Lower lobe of right lung (tissue), 2 donors: ENCODE measurements at places on chromosomes 2 and 18.

- H3K36me3 ChIP-seq = no peaks in the 10 kb centered on the region
- DNase-seq = no peak
- H3K4me1 ChIP-seq = no peaks in the 10 kb centered on the region
Measured at GRCh38 chr2:8222979-8223694, 458.7 kb upstream of the ID2 start.

DNA sequence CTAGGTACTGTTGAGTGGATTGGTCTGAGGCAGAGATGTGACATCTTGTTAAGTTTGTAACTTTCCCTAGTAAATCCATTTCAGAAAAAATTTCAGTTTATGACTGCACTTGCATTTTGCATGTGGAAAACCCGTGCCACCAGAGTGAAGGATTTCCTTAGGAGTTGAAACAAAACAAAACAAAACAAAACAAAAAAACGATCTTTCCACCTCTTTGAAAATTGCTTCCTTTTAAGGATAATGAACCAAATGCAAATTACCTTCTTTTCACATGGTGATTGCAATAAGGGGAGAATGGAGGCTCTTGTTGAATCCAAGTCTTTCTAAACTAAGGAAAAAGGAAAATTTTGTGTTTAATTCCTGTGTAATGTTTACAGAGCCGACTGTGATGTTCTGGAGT is 43.2 kb downstream of the PHLPP1 start:
- DNase-seq = no peak
- no peak overlapping the region for H3K27ac ChIP-seq
- H3K27me3 ChIP-seq = no peaks in the 10 kb centered on the region
- peaks cover 4% of the 10 kb centered on the region for H3K4me1 ChIP-seq
- no peak overlapping the region for H3K4me3 ChIP-seq

DNA sequence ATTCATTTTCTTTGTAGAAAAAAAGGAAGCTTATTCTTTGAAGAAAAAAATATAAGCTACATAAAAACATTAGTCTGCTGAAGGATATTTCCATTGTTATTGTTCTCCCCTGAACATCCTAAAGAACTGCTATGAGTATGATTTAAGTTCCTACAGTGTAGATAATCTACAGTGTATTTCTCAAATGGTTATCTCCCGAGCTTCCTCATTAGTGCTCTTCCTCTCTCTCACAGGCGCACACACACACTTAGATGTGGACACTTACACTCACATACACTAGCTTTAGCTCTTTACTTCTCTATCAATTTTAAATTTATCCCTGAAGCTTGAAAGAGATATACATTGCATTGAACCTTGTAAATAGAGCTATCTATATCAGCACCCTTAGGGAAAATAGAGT is 681.0 kb downstream of the KCNJ3 start:
- no peaks in the 10 kb centered on the region for H3K27me3 ChIP-seq
- no peak overlapping the region for H3K4me3 ChIP-seq
- no peaks in the 10 kb centered on the region for H3K4me1 ChIP-seq
- DNase-seq = no peak
- H3K36me3 ChIP-seq = no peaks in the 10 kb centered on the region
- no peak overlapping the region for H3K27ac ChIP-seq

GRCh38 chr2:2866459-2866858 is 511.2 kb downstream of the EIPR1 start:
- no peak overlapping the region for H3K4me3 ChIP-seq
- no peaks in the 10 kb centered on the region for H3K4me1 ChIP-seq
- no peaks in the 10 kb centered on the region for H3K27me3 ChIP-seq
- no peak for DNase-seq
- H3K36me3 ChIP-seq = no peaks in the 10 kb centered on the region
- H3K27ac ChIP-seq = no peak overlapping the region

DNA sequence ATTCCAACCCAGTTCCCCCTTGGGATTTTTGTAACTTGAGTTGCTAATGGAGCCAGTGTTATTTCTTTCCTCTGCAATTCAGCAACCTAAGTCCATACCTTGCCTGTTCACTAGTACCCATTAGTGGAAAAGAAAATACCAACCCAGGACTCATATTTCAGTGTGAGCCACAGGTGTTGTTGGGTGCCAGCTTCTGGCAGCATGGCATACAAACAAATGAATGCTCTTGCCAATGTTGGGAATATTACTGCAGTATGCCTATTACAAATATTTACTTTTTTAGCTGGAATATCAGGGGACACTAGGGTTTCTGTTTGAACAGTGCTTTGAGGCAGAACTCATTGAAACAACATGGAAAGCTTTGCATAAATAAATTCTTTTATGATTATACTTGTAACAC is 130.2 kb downstream of the NCKAP5 start:
- no peak overlapping the region for H3K4me3 ChIP-seq
- no peak overlapping the region for H3K27ac ChIP-seq
- DNase-seq = no peak

DNA sequence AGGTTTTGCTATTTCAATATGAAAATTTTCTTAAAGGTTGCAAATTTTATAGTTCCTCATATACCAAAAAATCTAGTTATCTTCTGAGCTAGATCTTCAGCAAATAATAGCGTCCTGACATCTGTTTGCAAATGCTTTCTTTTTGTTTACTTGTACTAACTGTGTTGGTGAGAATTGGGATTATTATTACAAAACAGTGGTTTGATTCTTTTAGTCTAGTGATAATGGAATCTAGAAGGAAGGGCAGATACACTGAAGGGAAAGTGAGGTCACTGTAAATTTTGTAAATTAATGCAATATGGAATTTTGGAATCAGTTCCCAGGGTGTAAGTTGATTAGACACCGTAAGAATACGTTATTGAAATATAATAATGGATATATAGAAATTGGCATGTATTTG is 36.2 kb upstream of the NT5C1B start:
- no peak overlapping the region for H3K27ac ChIP-seq
- no peaks in the 10 kb centered on the region for H3K4me1 ChIP-seq
- no peak overlapping the region for H3K4me3 ChIP-seq
- no peaks in the 10 kb centered on the region for H3K27me3 ChIP-seq
- no peak for DNase-seq

DNA sequence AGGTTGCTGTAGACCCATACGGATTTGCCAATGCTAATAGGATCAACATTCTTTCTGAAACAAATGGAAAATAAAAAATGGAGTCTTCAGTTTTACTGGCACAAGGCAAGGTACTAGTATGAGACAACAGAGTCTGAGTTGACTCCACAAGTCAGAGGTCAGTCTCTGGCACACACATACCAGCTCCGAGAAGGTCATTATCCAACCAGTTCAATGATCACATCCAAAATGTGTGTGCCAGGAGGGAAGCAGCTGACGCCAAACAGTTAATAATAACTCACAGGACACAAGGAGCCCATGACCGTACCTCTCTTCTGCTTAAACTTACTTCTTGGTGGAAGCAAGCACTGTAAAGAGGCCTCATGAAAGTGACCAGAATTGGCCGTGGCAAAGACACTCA is 528.6 kb downstream of the ZNF516 start:
- H3K4me1 ChIP-seq = no peaks in the 10 kb centered on the region
- no peaks in the 10 kb centered on the region for H3K27me3 ChIP-seq
- no peak overlapping the region for H3K4me3 ChIP-seq
- no peak for DNase-seq

DNA sequence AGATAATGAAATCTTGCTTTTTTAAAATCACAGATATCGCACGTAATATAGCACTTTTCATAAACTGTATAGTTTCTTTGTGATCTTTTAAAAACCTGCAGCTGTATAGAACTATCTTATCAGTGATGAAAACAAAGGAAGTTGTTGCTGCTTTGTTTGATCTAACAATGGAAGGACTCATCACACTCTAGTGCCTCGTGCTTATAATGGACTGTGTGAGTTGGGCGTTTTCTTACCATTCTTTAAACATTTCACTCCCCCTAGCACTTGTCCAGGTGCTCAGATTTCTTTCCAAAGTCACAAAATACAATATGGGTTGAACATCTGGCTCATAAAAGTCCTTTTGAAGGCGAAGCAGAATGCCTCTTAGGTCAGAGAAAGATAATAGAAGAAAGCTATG is 94.8 kb upstream of the SPATS2L start:
- H3K4me1 ChIP-seq = no peaks in the 10 kb centered on the region
- H3K27ac ChIP-seq = no peak overlapping the region
- DNase-seq = no peak
- H3K27me3 ChIP-seq = no peaks in the 10 kb centered on the region
- no peaks in the 10 kb centered on the region for H3K36me3 ChIP-seq
- no peak overlapping the region for H3K4me3 ChIP-seq

DNA sequence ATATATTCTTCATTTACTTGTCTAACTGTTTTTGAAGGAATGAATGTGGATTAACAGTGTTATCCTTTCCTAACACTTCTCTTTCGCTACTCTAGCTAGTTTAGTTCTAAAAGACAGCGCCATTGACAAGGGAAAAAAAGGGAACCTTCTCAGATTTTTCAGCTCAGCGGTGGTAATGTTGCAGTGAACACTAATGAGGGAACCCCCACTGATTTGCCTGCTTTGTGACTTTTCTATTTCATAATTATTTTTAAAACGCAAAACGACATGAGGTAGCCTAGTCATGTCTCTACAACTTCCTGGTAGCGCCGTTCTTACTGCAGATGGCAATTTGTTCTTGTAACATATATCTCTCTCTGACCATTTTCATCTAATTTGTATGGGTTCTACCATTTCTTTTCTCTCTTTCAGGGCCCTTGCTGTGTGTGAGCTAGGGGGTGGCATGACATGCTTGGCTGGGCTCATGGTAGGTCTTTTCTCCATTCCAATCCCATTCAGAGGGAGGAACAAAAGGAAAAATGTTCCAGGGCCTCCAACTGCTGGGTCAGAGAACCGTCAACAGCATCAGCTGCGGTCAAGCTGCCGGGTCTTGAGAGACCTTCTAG is 235.5 kb upstream of the SIX3 start:
- DNase-seq = no peak
- H3K4me3 ChIP-seq = no peak overlapping the region
- no peaks in the 10 kb centered on the region for H3K36me3 ChIP-seq
- H3K4me1 ChIP-seq = no peaks in the 10 kb centered on the region
- H3K27ac ChIP-seq = no peak overlapping the region
- no peaks in the 10 kb centered on the region for H3K27me3 ChIP-seq

GRCh38 chr18:75261430-75262223 is 51.0 kb downstream of the TSHZ1 start:
- no peak overlapping the region for H3K4me3 ChIP-seq
- no peaks in the 10 kb centered on the region for H3K36me3 ChIP-seq
- DNase-seq = no peak
- H3K4me1 ChIP-seq = peaks cover 2% of the 10 kb centered on the region
- H3K27me3 ChIP-seq = no peaks in the 10 kb centered on the region

GRCh38 chr2:241189093-241189855 is 797 bp downstream of the ANO7 start:
- no peaks in the 10 kb centered on the region for H3K4me1 ChIP-seq
- peak; percentile 35 for DNase-seq
- H3K27me3 ChIP-seq = no peaks in the 10 kb centered on the region
- H3K27ac ChIP-seq = no peak overlapping the region
- H3K36me3 ChIP-seq = no peaks in the 10 kb centered on the region

GRCh38 chr2:172465417-172466334 is 38.3 kb downstream of the ITGA6 start:
- DNase-seq = peak; percentile 54
- H3K4me1 ChIP-seq = peaks cover 47% of the 10 kb centered on the region
- peaks cover 4% of the 10 kb centered on the region for H3K27me3 ChIP-seq
- H3K27ac ChIP-seq = no peak overlapping the region
- peak overlapping the region; percentile 18 for H3K4me3 ChIP-seq
- no peaks in the 10 kb centered on the region for H3K36me3 ChIP-seq

- DNase-seq = no peak
- H3K27me3 ChIP-seq = no peaks in the 10 kb centered on the region
Measured at GRCh38 chr2:2974982-2975381, 402.6 kb downstream of the EIPR1 start.

- H3K4me1 ChIP-seq = no peaks in the 10 kb centered on the region
- H3K4me3 ChIP-seq = no peak overlapping the region
- H3K36me3 ChIP-seq = no peaks in the 10 kb centered on the region
- H3K27ac ChIP-seq = no peak overlapping the region
- DNase-seq = no peak
Measured at GRCh38 chr2:82875858-82876257, 1583.2 kb downstream of the SUCLG1 start.

GRCh38 chr2:111627256-111627655 is 256.7 kb downstream of the ANAPC1 start:
- no peaks in the 10 kb centered on the region for H3K36me3 ChIP-seq
- no peaks in the 10 kb centered on the region for H3K27me3 ChIP-seq
- no peak overlapping the region for H3K27ac ChIP-seq
- no peaks in the 10 kb centered on the region for H3K4me1 ChIP-seq
- H3K4me3 ChIP-seq = no peak overlapping the region
- no peak for DNase-seq

DNA sequence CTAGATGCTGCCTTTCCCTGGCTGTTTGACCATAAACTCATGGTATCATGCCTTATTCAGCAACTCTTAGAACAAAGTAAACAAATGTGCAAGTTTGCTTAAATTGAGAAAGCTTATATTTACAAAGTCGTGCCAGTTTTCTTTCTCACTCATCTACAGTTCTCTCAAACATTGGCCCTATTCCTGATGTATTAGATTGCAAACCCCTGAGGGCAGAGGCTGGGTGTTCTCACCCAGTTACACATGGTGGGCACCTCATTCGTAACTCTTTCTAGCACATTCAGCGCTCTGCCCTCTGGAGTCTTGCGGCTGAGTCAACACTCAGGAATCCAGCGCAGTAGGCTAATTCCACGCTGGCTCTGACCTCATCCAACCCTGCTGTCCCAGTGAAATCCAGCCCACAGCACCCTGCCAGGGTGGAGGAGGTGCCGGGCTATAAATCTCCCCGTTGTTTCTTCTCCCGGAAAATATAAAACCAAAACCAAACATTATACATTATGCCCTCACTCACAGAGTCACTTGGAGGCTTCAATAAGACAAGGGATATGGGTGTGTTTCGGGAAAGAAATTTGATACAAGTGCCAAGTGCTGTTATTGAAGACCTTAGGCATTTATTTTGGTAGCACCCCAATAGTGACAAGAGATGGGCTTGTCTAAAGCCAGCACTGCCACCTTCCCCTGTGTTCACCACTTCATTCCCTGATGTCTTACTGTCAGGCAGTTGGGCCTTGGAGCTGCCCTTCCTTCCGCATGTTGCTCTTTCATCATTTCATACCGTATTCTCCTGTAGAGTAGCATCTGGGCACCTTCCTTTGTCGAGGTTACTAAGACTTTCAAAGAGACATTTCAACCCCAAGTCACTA is 287.4 kb downstream of the PRKCE start:
- peak; percentile 79 for DNase-seq
- peaks cover 57% of the 10 kb centered on the region for H3K4me1 ChIP-seq
- peak overlapping the region; percentile 2 for H3K4me3 ChIP-seq
- H3K36me3 ChIP-seq = no peaks in the 10 kb centered on the region
- no peaks in the 10 kb centered on the region for H3K27me3 ChIP-seq

- H3K4me3 ChIP-seq = no peak overlapping the region
- H3K36me3 ChIP-seq = no peaks in the 10 kb centered on the region
- no peak for DNase-seq
- no peaks in the 10 kb centered on the region for H3K27me3 ChIP-seq
- no peak overlapping the region for H3K27ac ChIP-seq
Measured at GRCh38 chr2:65350651-65351056, 81.7 kb downstream of the SPRED2 start.
